ENCODE measurements at places on chromosomes 12 and 14.

GRCh38 chr14:54782751-54783659, 119.6 kb downstream of the GCH1 start:
- DNase-seq = peak; percentile 70

DNA sequence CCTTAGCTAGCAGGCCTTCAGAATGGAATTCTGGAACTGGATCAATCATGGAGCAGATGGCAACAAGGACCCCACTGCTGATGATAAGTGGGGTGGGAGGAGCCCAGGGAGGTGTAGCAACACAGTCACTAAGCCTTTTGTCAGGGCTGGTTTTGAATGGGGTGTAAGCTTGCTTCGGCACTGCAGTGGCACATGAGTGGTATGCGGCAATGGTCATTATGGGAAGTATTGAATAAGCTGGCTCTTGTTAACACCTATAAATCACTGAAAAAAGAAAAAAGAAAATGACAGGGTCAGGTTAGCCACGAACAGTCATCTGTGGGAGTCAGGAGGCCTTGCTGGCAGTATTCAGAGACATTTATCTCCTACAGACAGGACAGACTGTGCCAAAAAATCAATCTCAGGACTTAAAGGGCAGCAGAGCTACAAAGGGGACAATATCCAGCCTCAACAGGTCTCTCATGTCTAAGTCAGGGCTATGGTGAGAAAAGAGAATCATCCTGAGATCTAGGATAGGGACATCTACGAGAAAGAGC, 19.1 kb downstream of the CDKL1 start:
- DNase-seq = no peak

DNA sequence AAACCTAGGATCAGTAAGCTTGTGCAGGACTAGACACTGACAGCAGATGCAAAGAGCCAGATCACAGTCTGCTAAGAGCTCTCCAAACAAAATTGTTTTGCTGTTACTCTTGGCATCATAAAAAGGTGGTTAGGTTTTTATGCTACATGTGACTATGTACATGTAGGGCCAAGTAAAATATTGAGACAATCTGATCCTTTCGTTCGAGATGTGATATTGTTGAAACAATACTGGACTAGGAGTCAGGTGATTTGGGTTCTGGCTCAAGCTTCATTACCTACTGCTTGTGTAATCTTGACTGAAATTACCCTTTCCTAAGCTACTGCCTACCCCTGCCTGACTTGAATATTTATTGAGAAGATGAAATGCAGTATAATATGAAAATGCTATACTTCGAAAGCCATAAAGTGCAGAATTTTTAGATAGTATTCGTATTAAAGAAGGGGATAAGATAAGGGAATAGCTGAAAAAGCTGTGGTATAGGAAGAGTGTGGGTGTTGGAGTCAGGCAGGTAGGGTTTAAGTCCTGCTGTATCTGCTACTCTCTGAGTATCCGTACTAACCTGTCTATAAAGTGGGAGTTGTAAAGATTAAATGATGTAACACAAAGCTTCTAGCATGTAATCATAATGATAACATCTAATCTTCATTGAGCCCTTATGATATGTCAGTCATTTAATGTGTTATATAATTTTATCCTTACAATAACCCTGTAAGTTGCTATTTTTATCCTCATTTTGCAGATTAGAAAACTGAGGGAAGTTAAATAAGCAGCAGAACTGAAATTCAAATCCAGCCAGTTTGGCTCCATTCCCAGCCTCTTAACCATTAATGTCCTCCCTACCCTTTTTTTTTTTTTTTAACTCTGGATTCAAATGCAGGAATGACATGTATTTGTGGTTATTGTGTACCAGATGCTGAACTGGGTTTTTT, 38.6 kb upstream of the ATF1 start:
- DNase-seq = no peak

GRCh38 chr14:79914595-79914994, 296.7 kb downstream of the DIO2 start:
- DNase-seq = no peak

- peak; percentile 95 for DNase-seq
These were observed 113.7 kb downstream of the NCOR2 start for GRCh38 chr12:124453419-124454351.

- no peak for DNase-seq
These were observed 39.2 kb downstream of the BCAT1 start for GRCh38 chr12:24909667-24910066.

Measured in hematopoietic multipotent progenitor cell treated with erythropoietin and hydrocortisone succinate and interleukin-3 and kit ligand, for 4 days (in vitro differentiated cells).